Stimulated activated CD4-positive, alpha-beta T cell treated with anti-CD3 and anti-CD28 coated beads, Interleukin-1b, Interleukin-23, amount 100 ng/mL, for 1 hour (primary cell): ENCODE measurements at places on chromosomes 2 and 18.

- no peak for DNase-seq
These were observed 86.5 kb upstream of the SEC11C start for GRCh38 chr18:59052965-59053820.

DNA sequence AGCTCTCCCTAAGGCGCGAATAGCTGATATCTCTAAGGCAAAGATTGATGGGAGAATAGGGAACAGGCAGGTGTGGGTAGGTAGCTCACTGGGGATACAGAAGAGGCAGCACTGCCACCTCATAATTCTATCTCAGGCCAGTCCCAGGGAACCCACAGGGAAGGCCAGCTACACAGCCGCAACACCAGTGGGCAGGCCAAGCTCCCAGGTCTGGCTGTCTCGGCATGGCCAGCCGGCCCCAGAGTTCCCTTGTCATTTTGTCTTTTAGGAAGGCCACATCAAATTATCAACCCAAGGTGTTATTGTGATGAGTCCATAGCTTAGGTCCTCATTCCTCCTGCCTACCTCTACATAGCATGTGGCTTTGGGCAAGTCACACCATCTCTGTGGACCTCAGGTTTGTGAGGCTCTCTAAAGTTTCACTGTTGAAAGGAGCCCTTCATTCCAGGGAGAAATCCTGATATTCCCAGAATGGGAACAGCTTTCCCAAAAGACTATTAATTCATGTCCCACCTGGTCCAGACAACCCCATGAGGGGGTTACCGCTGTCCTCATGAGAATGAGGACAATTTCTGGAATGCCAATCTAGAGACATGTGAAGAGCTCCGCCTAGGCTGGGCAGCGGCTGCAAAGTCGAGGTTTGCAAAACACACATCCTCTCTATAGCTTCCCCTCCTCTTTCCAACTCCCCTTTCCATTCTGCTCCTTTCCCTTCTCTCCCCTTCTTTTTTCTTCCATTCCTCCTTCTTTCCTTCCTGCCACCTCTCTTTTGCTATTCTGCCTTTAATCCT lies 287.1 kb upstream of the ID2 start:
- DNase-seq: no peak

DNA sequence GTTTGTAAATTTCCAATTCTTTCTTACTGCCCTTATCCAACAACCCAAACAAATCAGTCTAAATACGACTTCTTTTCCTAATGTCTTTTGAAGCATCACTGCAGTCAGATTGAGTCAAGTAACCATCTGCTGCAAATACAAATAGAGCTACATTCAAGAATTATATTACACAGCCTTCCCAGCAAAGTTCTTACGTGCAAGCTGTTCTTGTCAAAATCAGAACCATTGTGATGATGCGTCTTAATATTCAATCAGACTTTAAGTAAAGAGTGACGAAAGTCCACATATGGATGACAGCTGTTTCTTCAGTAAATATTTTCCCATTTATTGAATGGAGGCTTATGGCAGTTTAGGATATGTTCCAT lies 943.8 kb downstream of the LRP1B start:
- no peak for DNase-seq

DNA sequence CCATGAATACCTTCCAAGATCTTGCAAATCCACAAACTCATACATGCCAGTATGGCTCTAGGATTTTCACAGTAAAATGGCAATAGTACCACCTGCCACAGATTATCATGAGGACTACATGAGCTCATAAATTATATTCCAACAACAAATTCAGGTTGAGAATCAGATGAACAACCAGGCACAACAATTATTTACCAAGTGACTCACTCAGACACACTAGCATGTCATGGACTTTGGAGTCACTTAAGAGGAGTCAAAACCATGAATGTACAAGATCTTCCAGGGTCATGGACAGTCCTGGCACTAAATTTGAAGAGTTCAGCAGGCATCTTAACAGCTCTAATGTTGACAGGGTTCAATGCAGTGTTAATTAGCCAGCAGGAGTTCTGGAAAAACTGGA lies 34.4 kb upstream of the BZW1 start:
- DNase-seq: no peak

DNA sequence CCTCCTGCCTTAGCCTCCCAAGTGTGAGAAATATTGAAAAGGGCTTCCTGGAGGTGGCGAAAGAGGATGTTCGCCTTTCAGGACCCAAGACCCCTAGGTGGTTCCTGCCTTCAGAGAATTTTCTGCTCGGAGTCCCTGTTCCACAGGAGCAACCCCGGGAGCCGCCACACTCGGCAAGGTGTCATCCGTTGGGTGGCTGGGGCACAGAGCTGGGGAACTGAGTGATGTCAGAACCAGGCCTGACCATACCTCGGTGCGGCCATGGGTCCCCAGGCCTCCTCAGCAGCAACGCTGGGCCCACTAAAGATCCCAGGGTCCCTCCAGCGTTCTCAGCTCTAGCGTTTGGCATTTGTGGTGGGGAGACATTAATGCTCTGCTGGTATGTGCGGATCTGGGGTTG lies 23.7 kb upstream of the TAF1B start:
- no peak for DNase-seq
